ENCODE measurements at places on chromosomes 16 and 17. TPM values are rescaled to one million over a fixed set of nuclear protein-coding genes. Genes with fewer than 3 reads are reported as not detected.

DNA sequence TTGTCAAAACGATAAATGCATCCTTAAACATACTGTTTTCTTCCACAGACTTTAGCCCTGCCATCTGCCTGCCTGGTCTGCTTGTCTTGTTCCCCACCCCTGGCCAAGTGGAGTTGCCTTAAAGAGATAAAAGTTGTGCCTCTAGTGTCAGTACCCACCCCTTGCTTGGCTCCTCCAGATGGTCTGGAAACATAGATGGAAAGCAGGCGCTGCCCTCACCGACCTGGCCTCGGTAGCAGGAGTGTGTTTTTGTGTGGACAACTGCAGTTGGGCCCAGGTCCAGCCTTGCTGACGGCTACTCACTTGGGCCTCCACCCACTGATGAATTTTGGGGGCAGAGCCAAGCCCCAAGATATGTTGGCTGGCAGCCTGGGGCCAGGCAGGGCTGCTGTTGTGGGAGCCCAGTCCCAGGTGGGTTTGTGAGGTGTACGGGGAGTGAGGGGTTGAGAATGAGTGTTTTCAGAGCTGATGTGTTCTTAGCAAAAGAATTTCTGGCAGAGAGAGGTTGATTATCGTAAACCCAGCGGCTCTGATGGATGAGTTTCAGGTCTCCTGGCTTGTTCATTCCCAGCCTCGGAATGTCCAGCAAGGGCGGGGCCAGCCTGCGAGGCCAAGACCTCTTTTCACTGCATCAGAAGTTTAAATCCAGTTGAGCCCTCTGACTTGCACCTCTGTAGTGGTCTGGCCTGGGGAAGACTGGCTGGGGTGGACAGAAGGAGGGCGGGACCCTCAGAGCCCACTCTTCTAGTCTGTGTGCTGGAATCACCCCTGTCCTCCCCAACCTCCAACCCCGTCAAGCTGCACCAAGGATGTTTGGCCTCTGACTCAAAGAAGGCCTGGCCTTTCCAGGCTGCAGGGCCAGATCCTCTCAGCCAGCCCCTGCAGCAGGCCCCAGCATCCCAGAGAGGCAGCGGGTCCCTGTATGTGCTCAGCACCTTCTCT is 179.7 kb downstream of the RAB11FIP4 start:
- H3K4me3 ChIP-seq: no peak overlapping the region
- no peaks in the 10 kb centered on the region for H3K4me1 ChIP-seq
- H3K27me3 ChIP-seq: no peaks in the 10 kb centered on the region
- no peak for DNase-seq

Gene CHTF18
- 119 TPM for total RNA-seq

DNA sequence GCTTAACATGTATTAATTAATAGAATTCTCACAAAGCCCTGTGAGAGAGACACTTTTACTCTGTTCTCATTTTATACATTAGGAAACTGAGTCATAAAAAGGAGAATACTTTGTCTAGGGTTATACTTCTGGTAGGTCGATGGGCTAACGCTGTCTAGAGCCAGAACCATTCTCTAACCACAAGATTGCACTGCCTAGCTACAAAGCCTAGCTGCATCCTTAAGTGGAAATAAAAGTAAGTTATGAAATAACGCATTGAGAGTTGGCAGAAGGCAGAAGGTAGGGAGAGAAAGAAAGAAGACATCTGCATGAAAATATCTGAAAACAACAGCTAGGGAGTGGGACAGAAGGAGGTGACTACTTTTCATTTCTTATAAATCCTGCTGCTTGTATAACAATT is 33.2 kb downstream of the IRX6 start:
- no peak overlapping the region for H3K27ac ChIP-seq
- no peak for DNase-seq
- no peaks in the 10 kb centered on the region for H3K4me1 ChIP-seq

GRCh38 chr16:86577314-86577971 is 906 bp upstream of the FOXL1 start:
- no peak overlapping the region for H3K4me3 ChIP-seq
- peaks cover 10% of the 10 kb centered on the region for H3K4me1 ChIP-seq
- peaks cover 68% of the 10 kb centered on the region for H3K27me3 ChIP-seq
- H3K36me3 ChIP-seq: no peaks in the 10 kb centered on the region
- no peak for DNase-seq
- no peak overlapping the region for H3K27ac ChIP-seq

- H3K4me3 ChIP-seq: no peak overlapping the region
- no peak overlapping the region for H3K27ac ChIP-seq
- H3K27me3 ChIP-seq: no peaks in the 10 kb centered on the region
- no peaks in the 10 kb centered on the region for H3K36me3 ChIP-seq
Measured at GRCh38 chr17:9986754-9987382, 81.8 kb upstream of the RCVRN start.

Gene CDH11
- not detected for total RNA-seq

Gene STH
- not detected for total RNA-seq

Gene CRYM
- total RNA-seq: not detected

GRCh38 chr16:4976611-4977145 is 18.5 kb downstream of the SEC14L5 start:
- no peak overlapping the region for H3K4me3 ChIP-seq
- peaks cover 6% of the 10 kb centered on the region for H3K4me1 ChIP-seq
- no peak for DNase-seq
- no peak overlapping the region for H3K27ac ChIP-seq

DNA sequence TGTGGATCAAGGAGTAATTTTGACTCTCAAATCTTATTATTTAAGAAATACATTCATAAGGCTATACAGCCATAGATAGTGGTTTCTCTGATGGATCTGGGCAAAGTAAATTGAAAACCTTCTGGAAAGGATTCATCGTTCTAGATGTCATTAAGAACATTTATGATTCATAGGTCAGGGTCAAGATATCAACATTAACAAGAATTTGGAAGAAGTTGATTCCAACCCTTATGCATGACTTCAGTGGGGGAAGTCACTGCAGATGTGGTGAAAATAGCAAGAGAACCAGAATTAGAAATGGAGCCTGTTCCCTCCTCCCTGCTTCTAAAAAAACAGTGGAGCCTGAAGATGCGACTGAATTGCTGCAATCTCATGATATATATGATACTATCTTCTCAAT is 36.6 kb upstream of the HNF1B start:
- peaks cover 21% of the 10 kb centered on the region for H3K27me3 ChIP-seq
- no peak overlapping the region for H3K4me3 ChIP-seq
- H3K36me3 ChIP-seq: no peaks in the 10 kb centered on the region
- no peak for DNase-seq
- peak overlapping the region; percentile 3 for H3K27ac ChIP-seq
